Aortic smooth muscle cell (primary cell): ENCODE measurements at places on chromosomes 11 and 22. TPM values are rescaled to one million over a fixed set of nuclear protein-coding genes. Genes with fewer than 3 reads are reported as not detected.

The E2F8 gene
- total RNA-seq = 0.56 and 0.79 TPM in 2 replicates

The CSNK2A3 gene
- 1.1 and 1.2 TPM in 2 replicates for total RNA-seq

The OPCML gene
- 0.06 TPM in 1 of 2 replicates, not detected in the other for total RNA-seq

The ZNF280A gene
- total RNA-seq = not detected in 2 replicates

The CDC42EP2 gene
- 7.3 and 12.8 TPM in 2 replicates for total RNA-seq

The PTPRCAP gene
- total RNA-seq = 0.25 and 0.26 TPM in 2 replicates

The OR51D1 gene
- not detected in 2 replicates for total RNA-seq

The TRIM22 gene
- total RNA-seq = 69.4 and 128 TPM in 2 replicates

The OR4A15 gene
- total RNA-seq = not detected in 2 replicates
